Left renal cortex interstitium (tissue), 4 donors: ENCODE measurements at places on chromosomes 5 and 9. TPM values are rescaled to one million over a fixed set of nuclear protein-coding genes. Genes with fewer than 3 reads are reported as not detected.

Gene GGTA1
- polyA plus RNA-seq = 4.9 TPM

Gene RAD50
- polyA plus RNA-seq = 44.8 TPM

- no peak for DNase-seq
Measured at GRCh38 chr5:71907608-71908145, 188.6 kb downstream of the CARTPT start.

- no peak for DNase-seq
Measured at GRCh38 chr9:268616-269015, 54.0 kb downstream of the DOCK8 start.

DNA sequence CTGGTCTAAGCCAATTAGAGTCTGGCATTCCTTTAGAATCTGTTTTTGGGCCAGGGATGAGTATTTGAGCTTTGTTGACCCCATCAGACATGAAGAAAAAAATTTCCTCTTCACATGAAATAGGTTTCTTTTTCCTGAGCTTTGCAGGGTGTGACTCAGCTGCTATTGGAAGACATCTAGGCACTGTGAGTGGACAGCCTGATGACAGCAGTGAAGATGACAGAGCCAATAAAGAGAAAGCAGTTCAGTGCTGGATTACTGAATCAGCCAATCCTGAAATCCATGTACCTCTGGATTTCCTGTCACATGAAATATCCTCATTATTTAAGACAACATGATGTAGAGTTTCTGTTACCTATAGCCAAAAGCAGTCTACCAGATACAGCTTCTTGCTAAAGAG is 51.3 kb upstream of the GRIA1 start:
- no peak for DNase-seq

DNA sequence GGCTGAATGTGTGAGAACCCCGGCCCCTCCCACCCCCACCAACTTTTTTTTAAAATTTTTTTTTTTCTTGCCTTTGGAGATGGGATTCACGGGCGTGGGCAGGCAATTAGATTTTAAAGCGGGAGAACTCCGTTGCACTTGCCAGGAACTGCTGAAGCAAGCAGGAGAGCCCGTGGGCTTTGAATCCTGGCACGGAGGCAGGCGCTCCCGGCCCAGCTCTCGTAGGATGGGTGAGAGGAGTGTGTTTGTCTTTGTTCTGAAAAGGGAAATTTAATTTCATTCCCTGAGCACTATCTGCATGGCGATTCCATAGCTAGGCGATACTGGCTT is 54.3 kb upstream of the BOD1 start:
- DNase-seq = no peak

- no peak for DNase-seq
Measured at GRCh38 chr5:91007251-91007650, 375.9 kb downstream of the ARRDC3 start.

GRCh38 chr9:33017283-33018041 is 7.6 kb upstream of the DNAJA1 start:
- DNase-seq = no peak
